ENCODE measurements at places on chromosomes 16 and 17.
A peak's percentile ranks its signal among the peaks of the same experiment; 100 is the strongest.

GRCh38 chr16:1175566-1176279 lies 22.8 kb downstream of the CACNA1H start:
- no peak for DNase-seq

DNA sequence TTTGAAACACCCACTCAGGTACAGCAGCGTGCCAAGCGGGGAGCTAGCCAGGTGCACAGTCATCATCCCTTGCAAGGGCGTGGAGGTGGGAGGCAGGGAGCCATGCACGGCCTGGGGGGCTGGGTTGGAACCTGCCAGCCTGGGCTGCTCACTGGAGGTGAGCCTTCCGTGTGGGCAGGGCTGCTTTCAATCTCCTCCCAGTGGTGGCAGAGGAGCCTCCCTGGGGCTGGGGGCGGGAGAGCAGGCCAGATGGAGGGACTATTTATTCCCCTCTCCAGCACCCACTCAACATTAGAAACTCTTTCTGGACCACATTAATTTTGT lies 90.3 kb downstream of the KATNIP start:
- DNase-seq, result peak; percentile 15

DNA sequence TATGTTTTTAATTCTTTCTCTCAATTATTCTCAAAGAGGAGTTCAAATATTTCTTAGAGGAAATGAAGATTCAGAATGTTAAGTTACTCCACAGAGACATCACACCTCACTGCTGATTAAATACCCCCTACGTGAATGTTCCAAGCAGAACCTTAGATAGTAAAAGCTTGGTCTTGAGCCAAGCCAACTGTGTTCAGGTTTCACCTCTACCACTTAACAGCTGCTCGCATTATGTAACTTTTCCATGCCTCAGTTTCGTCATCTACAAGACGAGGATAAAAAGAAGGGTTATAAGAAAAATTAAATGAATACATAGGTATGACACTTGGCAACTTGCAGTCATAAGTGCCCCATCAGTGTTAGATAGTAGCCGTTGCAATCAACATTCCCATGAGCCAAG lies 356.2 kb downstream of the RBFOX1 start:
- no peak for DNase-seq

DNA sequence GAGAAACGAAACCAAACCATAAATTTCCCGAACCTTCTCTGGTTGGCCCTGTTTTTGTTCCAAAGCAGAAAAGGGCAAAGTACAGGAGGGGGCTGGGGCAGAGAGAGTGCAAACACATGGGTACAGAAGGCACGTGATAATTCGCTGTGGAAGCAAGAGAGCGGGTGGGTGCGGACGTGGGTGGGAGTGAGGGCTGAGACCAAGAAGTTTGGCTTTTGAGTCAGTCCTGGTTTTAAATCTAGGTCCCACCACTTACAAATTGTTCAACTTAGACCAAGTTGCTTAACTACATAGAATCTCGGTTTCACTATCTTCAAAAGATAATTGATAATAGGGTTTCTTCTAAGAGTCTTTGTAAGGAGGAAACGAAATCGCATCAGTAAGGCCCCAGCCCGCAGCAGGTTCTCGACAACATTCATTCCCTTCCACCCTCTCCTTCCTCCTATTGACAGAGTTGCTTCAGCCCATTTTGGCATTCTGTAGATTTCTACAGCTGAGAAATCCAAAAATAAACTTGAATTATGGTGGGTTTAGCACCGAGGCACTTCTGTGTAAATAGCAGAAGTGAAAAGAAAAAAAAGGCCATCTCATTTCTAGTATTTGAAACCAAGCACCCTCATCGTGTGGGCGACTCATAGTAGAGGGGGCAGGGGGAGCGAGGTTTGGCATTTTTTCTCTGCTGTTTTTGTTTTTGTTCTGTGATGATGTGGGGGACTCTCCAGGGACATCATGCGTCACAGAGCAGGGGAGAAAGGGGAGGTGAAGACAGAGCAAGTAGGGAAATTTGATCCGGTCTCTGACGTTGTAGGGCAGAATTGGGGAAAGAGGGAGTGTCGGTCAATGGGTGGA lies 33.6 kb upstream of the CCR7 start:
- DNase-seq, result no peak

- peak; percentile 96 for DNase-seq
Observed at GRCh38 chr16:75108792-75109731, 7.5 kb downstream of the LDHD start.

DNA sequence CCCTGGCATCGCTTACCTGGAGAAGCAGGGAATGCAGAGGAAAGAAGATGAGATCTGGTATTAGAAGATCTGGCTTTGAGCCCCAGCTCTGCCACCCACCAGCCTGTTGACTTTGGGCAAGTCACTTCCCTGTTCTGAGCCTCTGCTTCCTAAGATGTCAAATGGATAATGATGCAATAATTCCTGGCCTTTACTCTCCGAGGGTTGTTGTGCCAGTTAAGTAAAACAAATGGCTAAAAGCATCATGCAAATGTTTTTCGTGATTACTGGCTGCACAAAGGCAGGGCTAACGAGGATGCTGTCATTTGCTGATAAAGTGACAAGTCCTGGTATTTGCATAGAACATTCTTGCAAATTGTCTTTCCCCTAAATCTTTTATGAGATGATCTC lies 1.3 kb upstream of the ZNF821 start:
- no peak for DNase-seq

GRCh38 chr16:717450-718245 lies 2.7 kb downstream of the METRN start:
- DNase-seq, result no peak

DNA sequence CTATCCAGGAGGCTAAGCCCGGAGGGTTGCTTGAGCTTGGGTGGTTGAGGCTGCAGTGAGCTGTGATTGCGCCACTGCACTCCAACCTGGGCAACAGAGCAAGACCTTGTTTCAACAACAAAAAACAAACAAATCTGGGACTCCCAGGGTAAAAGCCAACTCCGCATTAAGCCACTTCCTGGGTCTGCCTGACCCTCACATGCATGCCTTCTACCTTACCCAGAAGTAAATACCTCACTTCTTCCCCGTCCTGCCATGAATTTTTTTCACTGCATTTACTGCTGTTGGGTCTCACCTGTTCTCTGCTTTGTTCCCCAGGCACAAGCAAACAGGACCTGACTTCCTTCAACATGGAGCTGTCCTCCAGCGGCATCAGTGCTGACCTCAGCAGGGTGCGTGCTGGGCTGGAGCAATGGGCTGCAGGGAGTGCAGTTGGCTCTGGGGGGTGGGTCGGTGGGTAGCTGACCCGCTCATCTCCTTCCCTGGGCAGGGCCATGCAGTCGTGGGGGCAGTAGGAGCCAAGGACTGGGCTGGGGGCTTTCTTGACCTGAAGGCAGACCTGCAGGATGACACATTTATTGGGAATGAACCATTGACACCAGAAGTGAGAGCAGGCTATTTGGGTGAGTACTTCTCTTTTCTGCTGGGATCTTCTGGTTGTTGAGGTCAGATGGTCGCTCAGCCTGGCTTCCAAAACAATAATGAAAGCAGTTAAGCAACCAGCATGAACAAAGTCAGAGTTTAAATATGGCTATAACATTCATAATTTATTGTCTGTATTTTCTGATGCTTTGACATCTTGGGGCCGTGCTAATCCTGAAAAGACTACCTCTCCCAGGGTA lies 16.4 kb downstream of the ITGAL start:
- DNase-seq, result no peak

DNA sequence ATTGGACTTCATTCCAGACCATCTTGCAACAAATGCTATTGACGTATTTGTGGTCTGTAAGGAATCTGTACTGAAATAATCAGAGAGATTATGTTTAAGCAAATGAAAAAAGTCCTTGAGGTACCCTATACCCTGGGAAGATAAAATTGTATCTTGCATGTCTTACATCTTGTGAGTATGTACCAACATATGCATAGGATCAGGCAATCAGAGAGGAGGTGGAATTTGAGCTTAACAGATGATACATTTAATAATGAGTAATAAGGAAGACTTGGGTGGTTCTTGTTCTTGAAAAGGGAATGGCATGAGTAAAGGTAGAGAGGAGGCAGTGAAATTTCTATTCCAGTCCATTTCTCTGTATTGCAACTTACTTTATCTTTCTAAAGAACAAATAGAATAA lies 10.6 kb downstream of the MOSMO start:
- no peak for DNase-seq

DNA sequence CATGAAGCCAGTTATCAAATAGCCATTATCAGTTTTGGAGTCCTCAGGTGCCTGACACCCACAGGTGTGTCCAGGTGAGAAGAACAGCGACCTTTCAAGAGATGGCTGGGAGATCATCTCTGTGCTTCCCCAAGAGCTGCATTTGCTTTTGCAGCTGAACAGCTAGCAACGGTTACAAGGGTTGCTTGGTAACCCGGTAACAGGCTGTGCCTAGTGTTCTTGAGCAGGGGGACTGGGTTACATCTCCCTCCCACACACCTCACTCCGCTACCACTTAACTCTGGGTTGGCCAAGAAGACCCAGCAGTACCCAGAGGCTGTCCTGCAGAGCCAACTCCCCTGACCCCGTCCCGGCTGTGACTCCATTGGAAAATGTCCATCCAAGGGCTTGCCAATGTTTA lies 147.0 kb downstream of the SLC39A11 start:
- no peak for DNase-seq

DNA sequence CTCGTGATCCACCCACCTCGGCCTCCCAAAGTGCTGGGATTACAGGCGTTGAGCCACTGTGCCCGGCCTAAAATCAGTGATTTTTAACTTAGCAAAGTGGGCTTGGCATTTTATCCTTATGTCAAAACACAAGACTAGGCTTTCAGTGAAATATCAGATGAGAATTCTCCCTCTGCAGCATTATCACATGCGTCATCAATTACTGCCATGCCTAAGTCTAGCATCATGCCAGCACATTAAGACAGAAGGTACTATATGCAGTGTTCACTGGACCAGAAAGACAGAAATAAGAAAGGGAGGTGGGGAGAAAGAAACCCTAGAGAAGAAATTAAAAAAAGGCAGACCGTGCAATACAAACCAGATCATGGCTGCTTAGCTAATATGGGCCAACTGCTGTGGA lies 29.8 kb downstream of the GPATCH8 start:
- DNase-seq, result no peak

DNA sequence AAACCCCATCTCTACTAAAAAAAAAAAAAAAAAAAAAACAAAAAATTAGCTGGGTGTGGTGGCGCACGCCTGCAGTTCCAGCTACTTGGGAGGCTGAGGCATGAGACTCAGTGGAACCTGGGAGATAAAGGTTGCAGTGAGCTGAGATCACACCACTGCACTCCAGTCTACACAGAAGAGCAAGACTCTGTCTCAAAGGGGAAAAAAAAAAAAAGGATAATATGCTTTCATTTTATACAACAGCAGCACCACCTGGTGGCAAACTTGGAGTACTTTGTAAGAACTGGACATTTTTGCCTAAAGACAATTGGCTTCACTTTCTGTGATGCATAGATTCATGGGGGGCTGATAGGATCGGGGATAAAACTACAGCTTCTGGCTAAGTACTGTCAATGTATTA lies 8.5 kb downstream of the CHTF8 start:
- no peak for DNase-seq

Measured in MG63 (cell line).